CD4-positive, alpha-beta memory T cell (primary cell): ENCODE measurements at places on chromosomes 5 and 9.
A peak's percentile ranks its signal among the peaks of the same experiment; 100 is the strongest.

DNA sequence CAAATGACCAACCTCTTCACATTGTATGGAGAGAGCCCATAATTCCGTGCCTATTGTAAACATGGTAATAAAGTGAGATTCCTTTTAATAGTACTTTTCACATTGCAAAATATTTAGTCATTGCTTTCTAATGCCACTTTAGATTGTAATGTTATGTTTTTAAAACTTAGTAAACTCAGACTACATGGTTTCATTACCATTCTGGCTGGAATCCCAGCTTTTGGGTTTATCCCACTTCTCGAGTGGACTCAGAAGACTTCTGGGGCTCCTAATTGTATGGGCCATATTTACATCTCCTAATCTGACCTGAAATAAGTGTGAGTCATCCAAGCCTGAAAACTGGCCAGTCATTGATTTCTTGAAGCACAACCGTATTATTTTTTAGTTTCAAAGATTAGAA is 217.6 kb downstream of the CAAP1 start:
- no peak for DNase-seq

DNA sequence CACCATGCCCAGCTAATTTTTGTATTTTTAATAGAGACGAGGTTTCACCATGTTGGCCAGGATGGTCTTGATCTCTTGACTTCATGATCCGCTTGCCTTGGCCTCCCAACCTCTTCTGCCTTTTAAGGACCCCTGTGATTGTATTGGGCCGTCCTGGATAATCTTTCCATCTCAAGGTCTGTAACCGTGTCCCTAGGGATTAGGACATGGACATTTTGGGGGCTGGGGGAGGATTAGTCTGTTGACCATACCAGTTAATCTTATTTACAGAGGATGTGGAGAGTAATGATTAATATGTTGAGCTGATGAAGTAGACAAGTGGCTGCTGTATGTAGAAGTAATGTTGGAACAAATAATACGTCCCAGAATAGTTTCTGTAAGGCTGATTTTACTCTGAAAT is 23.1 kb downstream of the LNPEP start:
- no peak for DNase-seq

DNA sequence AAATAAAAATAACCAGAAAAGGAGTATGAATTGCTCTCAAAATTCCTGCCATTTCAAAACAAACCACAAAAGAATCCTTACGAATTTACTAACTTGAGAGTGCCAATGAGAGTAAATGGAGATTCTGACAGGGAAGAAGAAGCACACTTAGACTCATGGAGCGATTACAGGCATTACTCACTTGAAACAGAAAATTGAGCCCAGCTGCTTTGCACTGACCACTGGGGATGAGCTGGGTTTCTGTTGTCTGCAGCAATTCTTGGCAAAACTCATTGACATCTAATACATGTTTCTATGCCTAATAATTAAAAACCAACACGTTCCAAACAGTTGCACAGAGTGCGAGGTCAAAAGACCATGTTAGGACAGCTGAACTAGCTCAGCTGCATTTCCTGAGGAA is 731.6 kb downstream of the DNAH5 start:
- DNase-seq, result no peak

- no peak for DNase-seq
Observed at GRCh38 chr9:108269371-108269770, 586.4 kb downstream of the ACTL7B start.

DNA sequence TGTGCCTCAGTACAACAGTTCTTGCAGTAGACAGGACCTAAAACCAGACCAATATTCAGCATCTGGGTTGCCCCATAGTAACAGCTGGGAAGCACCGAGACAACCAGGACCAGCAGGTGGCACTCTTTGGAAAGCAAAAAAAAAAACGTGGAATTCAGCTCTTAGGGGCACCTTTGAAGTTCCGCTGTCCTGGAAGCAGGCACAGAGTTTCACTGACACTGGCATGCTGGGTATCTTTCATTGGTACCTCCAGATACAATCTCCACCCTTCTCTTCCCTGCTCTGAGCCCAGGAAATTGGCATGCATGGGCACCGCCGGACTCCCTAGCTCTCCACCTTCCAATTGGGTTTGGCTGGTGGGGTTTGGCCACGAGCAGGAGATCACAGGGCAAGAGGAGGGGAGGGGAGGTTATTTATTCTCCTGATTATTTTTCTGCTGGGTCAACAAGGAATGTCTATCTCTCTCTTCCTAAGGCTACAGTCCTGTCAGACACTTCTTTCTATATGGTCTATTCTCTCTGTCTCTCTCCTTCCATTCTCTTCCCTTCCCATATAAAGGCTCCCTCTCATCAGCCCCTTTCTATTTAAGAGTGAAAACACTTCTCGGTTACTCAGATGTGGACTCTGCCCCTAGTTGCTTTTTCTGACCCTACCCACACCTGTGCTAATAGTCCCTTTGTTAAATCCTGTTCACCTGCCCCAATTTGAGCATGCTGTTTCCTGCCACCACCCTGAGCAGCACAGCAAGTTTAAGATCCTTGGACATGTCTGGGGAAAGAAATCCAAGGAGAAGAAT is 1.9 kb upstream of the IDNK start:
- peak; percentile 40 for DNase-seq

- DNase-seq, result no peak
Observed at GRCh38 chr5:87081016-87081415, 186.7 kb upstream of the RASA1 start.

DNA sequence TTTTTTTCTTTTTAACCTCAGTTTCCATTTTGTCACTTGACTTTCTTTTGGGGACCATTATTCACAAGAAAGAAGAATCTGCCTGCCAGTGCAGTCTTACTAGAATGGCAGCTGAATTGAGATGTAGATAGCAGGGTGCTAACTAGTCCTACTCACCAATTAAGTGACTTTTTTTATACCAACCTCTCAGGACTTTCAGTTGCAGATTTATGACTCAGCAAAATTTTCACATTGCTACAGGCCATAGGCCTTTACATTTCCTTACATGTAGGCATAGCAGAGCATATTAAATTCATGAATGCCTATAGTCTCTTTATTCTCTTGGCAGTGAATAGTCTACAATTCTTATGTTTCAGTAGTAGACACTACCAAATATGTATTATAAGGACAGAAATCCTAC is 54.0 kb upstream of the FKTN start:
- DNase-seq, result no peak

GRCh38 chr5:21152611-21153010 is 1164.6 kb upstream of the CDH18 start:
- no peak for DNase-seq

DNA sequence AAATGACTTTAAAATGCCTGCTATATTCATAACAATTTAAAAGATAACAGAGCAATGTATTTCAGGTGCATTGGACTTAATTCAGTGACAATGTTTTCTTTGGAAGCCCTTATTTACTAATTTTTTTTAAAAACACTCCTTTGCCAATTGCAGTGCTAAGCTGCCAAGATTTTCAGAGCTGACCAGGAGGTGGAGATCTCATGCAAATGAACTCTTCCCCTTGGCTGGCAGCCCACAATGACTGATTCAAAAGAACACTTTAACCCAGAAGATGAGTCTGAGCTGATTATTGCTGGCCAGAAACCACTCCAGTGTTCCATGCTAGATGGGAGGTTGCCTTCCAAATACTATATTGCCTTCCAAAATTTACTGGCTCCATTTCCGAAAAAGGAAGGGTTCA is 128.3 kb upstream of the CCNH start:
- DNase-seq, result no peak

DNA sequence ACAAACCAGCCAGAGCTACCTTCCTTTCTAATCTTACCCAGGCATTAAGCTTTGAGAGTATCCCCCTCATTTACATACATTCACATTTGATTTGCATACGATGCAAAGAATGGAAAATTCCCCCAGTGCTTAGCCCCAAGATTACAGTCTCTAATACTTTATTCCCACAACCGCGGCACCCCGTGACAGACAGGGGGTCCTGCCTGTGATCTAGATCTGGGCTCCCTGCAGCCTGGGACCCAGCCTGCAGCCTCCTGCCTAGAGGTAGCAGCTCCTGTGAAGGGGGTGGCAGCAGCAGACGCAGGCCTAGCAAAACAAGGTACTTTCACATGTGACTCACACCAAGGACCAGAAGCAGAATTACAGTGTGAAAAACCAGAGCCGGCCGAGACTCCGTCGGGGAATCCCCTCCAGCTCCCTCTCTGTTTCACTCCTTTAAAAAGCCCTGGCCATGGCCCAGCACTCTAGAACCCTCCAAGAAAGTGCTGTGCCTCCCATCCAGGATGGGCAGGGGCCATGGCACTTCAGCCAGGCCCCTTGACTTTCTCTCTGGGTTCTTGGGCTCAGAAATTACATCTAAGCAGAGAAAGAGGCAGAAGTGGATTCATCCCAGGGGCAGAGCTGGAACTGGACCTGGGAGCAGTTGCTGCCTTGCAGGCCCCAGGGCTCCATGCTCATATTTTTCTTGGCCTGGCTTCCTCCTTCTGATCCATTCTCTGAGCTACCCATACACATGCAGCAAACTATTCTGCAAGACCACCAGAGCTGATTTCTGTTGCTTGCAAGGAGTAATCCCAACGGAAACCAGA is 14.0 kb upstream of the TCF7 start:
- DNase-seq, result peak; percentile 83

- no peak for DNase-seq
Observed at GRCh38 chr5:139263946-139264345, 29.6 kb upstream of the MATR3 start.

GRCh38 chr5:17794815-17795214 is 160.6 kb downstream of the TAF11L14 start:
- DNase-seq, result no peak

- DNase-seq, result no peak
Observed at GRCh38 chr9:93810028-93810971, 144.9 kb downstream of the BARX1 start.

- DNase-seq, result no peak
Observed at GRCh38 chr5:61330341-61330844, 1.7 kb upstream of the ZSWIM6 start.

- no peak for DNase-seq
Observed at GRCh38 chr5:120419127-120419526, 45.0 kb upstream of the PRR16 start.

GRCh38 chr9:98315067-98315453 is 59.6 kb upstream of the TBC1D2 start:
- no peak for DNase-seq

- no peak for DNase-seq
Observed at GRCh38 chr5:107514305-107514704, 156.4 kb downstream of the EFNA5 start.

DNA sequence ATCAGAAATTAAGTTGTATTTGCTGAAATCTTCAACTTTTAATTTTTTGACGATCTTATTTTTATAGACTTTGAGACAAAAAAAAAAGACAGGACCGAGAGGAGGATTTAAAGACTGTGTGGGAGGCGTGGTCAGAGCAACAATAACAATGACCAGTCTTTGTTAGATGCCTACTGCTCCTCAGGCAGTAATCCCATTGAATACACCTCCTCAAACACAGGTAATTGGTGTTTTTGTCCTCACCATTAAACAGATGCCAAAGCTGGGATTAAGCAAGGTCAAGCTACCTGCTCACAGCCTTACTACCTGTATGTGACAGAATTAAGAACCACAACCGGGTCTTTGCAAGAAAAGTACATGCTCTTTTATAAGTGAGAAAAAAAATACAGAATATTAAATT is 233.3 kb upstream of the GRAMD2B start:
- no peak for DNase-seq

- DNase-seq, result no peak
Observed at GRCh38 chr5:93433422-93433821, 147.6 kb downstream of the NR2F1-AS1 start.

- no peak for DNase-seq
Observed at GRCh38 chr9:17928228-17928627, 349.4 kb downstream of the SH3GL2 start.

DNA sequence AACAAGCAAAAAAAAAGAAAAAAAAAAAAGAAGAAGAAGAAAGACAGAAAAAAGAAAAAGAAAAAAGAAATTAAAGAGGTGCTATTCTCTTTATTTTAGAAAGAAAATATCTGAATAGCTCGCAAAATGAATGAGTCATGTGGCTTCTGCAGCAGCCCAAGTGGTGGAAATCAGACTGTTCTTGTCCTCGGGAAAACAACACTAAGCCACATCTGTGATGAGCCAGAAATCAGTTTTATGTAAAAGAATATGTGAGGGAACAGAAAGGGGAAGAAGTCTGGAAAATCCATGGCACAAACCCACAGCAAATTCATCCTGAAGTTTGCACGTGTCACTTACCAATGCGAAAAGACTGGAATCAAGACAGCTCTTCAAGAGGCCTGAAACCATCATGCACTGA is 118.7 kb upstream of the GAS1 start:
- no peak for DNase-seq

- peak; percentile 7 for DNase-seq
Observed at GRCh38 chr5:81513982-81514381, 120.0 kb upstream of the ACOT12 start.

GRCh38 chr5:125634216-125634835 is 788.9 kb upstream of the GRAMD2B start:
- DNase-seq, result no peak

- no peak for DNase-seq
Observed at GRCh38 chr9:133772581-133772980, 34.4 kb upstream of the SARDH start.

DNA sequence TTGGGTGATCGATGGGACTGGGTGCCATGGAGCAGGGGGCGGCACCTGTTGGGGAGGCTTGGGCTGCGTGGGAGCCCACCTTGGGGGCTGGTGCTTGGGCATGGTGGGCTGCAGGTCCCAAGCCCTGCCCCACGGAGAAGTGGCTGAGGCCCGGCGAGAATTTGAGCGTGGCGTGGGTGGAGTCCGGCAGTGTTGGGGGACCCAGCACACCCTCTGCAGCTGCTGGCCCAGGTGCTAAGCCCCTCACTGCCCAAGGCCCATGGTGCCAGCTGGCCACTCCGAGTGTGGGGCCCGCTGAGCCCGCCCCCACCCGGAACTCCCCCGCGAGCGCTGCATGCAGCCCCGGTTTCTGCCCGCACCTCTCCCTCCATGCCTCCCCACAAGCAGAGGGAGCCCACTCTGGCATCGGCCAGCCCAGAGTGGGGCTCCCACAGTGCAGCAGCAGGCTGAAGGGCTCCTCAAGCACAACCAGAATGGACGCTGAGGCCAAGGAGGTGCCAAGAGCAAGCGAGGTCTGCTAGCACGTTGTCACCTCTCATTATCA is 1178.6 kb upstream of the CDH10 start:
- no peak for DNase-seq

DNA sequence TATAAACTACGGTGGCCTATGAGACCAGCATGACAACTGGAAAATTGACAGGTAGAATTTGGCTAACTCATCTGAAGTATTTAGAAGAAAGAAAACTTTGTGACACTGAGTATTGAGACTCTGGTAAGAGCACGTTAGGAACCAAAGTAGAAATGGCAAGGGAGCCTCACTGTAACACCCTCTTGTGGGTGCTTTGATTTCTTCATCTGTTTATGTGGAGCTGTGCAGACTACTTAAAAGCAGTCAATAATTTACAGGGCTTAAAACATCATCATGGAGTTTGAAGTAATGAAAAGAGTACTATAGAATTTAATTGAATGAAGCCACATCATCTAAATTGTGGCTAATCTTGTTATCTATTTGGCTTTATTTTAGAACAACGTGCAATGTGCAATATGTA is 414.2 kb downstream of the CCDC171 start:
- DNase-seq, result no peak

- no peak for DNase-seq
Observed at GRCh38 chr5:79255786-79256557, 20.0 kb downstream of the JMY start.

GRCh38 chr5:10317825-10318682 is 10.4 kb upstream of the CMBL start:
- no peak for DNase-seq
